Activated CD4-positive, alpha-beta T cell treated with anti-CD3 and anti-CD28 coated beads for 4 hours (primary cell): ENCODE measurements at places on chromosomes 4 and X.

DNA sequence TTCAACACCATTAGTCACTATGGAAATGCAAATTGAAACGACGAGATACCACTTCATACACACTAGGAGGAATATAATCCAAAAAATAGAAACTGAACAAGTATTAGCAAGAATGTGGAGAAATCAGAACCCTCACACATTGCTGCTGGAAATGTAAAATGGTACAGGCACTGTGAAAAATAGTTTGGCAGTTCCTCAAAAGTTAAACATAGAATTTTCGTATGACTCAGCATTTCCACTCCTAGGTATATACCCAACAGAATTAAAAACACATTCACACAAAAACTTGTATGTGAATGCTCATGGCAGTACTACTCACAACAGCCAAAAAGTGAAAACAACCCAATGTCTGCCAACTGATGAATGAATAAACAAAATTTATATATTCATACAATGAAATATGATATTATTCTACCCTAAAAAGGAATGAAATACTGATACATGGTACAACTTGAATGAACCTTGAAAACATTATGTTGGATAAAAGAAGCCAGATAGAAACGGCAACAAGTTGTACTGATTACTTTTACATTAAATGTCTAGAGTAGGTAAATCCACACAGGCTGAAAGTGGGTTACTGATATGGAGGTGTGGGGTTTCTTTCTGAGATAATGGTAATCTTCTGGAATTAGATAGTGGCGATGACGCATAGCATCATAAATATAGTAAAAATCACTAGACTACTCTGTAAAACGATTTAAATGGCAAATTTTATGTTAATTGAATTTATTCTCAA lies 22.3 kb downstream of the TEC start:
- no peak for DNase-seq

GRCh38 chr4:62640296-62640695 lies 1440.2 kb downstream of the ADGRL3 start:
- DNase-seq, result no peak

GRCh38 chr4:22071749-22072148 lies 123.2 kb upstream of the KCNIP4 start:
- DNase-seq, result no peak

GRCh38 chr4:99645638-99646037 lies 12.0 kb downstream of the C4orf54 start:
- DNase-seq, result no peak
